ENCODE measurements at places on chromosomes 5 and 9.

GRCh38 chr5:178209334-178210072 is 5.2 kb downstream of the HNRNPAB start:
- DNase-seq = peak; percentile 0

GRCh38 chr9:81789721-81790120 is 100.4 kb upstream of the TLE1 start:
- no peak for DNase-seq

- no peak for DNase-seq
These were observed 25.0 kb downstream of the WDR36 start for GRCh38 chr5:111117136-111117535.

DNA sequence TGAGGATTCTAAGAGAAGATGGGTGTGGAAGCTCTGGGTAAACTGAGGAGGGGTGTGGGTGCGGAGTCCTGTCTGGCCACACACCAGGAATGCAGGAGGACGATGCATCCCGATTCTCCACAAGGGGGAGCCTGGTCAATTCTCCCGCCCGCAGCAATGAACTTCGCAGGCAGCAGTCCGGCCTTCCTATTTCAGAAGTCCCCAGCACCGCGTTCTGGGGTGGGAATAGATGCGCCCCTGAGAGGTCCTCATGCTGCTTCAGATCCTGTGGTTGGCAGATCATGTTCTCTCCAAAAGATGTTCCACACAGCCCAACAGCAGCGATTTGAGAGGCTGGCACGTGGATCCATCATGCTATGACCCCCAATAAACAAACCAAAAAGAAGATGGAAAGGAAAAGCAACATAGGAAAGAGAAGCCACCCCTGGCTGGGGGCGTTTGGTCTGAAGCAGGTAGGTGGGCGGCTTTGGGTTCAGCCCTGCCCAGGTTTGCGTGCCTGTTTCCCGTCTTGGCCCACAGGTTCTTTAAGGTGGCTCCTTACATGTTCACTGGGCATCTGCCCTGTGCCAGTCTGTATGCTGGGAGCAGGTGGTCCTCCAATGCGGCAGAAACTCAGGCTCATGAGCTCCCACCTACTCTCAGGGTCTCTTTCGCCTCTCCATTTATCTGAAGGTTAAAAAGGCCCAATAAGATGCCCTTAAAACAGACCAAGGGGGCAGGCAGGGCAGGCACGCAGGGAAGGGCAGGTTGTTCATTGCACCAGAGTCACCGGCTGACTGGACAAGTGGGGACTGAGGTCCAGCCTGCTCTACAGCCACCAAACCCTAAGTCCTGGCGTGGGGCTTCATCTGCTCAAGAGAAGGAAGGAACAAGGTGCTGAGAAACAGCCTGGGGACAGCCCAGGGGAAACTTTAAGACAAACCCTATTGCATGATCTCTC is 171.6 kb downstream of the PAX5 start:
- DNase-seq = no peak

DNA sequence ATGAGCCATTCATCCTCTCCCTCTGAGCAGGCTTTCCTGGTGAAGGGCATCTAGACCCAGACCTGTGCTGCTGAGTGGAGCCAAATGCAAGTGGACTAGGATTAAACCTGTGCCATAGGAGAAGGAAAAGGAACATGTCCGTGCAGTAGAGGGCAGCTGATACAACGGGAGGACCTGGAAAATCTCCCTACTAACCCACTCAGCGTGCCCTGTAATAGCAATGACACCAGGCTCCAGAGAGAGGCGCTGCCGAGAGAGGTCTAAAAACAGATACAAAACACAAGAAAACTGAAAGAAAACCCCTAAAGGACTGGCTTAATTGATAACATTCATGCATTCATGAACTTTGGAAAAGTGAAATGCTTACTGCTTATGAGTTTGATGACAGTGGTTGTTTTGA is 60.8 kb downstream of the PFDN1 start:
- DNase-seq = no peak

- no peak for DNase-seq
These were observed 82.8 kb downstream of the APTX start for GRCh38 chr9:32918628-32919027.

DNA sequence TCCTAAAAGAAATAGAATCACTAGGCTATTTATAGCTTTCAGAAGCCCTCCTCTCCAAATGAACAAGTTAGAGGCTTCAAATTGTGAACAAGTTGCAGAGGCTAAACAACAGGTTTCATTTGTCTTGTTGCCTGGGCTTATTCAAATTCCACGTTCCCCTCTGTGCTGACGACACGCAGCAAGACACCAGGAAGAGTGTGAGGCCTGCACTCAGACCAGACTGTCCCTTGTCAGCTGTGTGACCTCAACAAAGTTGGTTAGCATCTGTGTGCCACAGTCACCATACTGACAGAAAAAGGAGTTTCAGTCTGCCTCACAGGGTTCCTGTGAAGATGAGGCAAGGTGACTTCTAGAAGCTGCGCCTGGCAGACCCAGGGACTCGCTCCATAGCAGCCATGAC is 22.1 kb upstream of the GABBR2 start:
- no peak for DNase-seq

DNA sequence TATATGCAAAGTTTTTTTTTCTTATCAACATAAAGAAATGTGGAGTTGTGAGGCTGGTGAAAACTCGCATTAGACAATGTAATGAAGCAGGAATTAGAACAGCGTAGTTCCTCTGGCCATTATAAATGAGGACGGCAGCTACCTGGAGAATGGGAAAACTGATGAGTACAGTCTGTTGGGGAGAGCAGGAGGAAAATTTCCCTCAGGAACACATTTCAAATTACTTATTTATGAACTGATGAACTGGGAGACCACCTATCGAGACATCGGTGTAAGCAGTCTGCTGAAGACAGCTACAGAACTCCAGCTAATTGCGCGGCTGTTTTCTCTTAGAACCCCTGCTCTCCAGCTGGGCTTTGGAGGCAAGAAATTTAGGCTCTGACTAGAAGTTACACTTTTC is 343.9 kb upstream of the CLINT1 start:
- DNase-seq = no peak

GRCh38 chr5:74660873-74661272 is 20.3 kb upstream of the ENC1 start:
- DNase-seq = no peak

DNA sequence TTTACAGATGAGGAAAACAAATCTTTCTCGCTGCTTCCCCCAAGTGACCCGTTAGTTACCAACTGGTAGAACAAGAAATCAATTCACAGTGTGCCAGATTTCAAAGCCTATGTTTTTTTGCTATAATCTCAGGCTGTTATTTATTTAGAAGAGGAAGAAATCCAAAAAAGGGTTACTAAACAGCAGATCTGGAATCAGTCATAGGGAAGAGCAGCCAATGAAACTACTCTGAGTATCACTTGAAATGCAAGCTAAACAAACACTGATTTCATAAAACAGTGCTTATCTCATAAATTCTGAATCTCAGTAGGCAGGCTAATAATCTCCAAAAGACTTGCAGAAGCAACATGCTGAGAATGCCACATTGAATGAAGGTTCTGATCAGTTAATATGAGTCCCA is 829.5 kb upstream of the ACO1 start:
- DNase-seq = no peak

GRCh38 chr5:111472096-111472495 is 40.2 kb downstream of the STARD4 start:
- DNase-seq = no peak

DNA sequence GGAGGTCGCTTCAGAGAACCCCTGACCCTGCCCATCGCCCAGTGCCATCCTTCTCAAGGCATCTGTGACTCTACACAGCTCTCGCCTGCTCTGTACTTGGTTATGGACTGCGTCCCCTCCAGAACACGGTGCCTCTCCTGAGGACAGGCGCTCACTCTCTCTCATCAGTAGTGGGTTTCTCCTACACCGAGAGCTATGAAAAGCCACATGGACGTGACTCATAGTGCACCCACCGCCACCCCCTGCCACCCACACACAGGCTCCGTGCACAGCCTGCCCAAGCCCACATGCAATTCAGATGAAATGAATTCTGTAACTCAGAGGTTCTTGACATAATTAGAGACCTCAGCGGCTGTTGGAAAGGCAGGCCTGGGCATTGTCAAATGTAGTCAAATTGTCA is 13.9 kb downstream of the GTF3C5 start:
- no peak for DNase-seq

DNA sequence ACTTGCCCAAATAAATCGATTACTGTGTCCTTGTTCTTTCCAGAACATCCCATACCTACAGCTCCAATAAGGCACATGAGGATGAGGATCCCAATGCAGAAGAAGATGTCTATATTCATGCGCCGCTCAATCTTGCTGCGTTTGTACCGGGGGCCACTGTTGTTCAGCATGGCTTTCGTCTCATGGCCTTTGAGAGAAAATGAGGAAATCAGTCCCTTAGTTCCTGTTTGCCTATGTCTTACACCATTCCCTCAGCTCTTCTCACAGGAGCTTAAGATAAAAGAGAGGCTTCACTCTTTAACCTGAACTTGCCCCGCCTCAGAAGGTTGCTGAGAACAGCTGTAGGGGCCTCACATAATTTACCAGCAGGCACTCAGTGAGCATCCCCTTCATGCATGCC is 211.6 kb downstream of the ATP10B start:
- no peak for DNase-seq

GRCh38 chr5:115624994-115625393 is 842 bp downstream of the TMED7 start:
- no peak for DNase-seq

DNA sequence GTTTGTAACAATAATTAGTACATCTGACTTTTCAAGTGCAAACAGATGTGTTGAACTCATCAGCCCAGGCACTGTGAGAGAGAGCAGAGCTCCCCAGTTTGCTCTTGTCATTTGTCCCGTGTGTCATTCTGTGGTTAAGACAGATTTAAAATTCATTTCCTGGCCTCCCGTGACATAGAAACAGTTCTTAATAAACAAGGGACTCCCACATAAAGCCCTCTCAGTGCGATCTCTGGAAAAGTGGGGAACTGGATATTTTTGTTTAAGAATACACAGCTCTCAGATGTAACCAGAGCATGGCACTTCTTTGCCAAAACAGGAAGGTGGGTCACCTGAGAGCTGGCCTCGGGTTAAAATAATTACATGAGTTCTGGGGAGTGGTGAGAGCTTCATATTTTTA is 58.6 kb downstream of the PRKACG start:
- no peak for DNase-seq

GRCh38 chr9:29214690-29215253 is 1641.5 kb upstream of the C9orf72 start:
- no peak for DNase-seq

GRCh38 chr9:10232352-10232930 is 380.4 kb downstream of the PTPRD start:
- no peak for DNase-seq

- DNase-seq = no peak
These were observed 3.5 kb upstream of the GBGT1 start for GRCh38 chr9:133167096-133167730.

- no peak for DNase-seq
These were observed 121.6 kb downstream of the WNK2 start for GRCh38 chr9:93305497-93306020.

DNA sequence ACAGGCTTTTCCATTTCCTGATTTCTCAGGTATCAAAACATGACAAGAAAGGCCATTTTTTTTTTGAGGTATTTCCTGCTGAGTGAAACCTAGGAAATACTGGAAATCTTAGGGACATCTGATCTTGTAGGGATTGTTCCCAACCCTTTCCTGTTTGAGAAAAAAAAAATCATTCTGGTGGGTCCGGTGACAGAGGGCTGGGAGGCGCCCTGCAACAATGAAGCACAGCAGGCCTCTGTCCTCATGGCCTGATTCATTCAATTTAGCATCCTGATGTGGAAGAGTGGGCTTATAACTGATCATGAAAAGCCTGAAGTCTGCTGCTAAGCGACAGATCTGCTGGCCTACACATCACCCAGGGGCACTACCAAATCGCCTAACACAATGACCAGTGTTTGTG is 3.0 kb upstream of the C9orf153 start:
- no peak for DNase-seq

GRCh38 chr5:6452622-6453504 is 4.2 kb downstream of the UBE2QL1 start:
- no peak for DNase-seq

GRCh38 chr9:16485575-16486321 is 384.7 kb downstream of the BNC2 start:
- no peak for DNase-seq

DNA sequence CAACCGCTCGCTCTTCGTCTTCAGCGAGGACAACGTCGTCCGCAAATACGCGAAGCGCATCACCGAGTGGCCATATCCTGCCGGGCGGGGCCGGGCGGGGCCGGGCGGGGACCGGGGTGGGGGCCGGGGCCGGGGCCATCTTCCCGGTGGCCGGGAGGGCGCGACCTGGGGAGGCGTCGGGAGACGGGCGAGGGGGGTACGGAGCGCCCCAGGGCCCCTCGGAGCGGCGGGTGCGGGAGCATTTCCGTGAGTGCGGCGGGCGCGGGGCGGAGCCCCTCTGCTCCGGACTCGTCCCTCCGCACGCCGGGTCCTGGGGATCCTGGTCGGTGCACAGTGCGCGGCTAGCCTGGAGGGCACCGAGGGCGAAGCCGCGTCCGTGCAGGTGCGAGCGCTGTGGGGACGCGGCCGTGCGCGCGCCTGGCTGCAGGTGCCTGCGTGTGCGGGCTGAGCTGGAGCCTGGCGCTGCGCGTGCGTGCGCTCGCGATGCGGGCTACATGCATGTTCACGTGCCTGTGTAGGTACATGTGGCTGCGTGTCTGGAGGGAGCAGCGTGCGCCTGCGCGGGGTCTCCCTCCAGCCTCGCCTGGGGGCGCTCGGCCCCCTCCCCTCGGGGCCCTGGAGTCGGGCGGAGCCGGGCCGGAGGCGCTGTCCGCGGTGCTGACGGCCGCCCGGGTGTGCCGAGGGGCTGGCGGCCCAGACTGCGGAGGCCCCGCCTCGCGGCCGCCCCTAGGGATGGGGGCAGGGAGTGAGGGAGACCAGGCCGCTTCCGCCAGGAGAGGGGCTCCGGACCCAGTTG is 762 bp downstream of the CACNA1B start:
- DNase-seq = no peak

DNA sequence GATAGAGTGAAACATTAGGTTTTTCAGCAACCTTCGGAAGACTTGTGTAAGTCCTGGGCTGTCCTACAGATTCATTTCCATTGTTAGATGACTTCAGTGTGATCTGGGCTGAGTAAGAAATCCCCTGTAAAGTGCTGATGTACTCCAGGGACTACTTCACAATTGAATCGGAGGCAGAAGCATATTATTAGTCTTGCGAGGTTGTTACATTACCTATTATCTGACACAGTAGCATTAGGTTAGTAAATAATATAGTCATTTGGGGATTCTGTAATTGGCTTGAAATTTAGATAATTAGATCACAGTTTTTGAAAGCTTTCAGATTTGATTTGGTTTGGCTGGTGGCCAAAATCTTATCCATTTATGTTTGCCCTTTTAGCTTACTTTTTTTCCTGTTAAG is 62.4 kb downstream of the DMRT1 start:
- DNase-seq = no peak

Data from CD4-positive, alpha-beta T cell treated with Interleukin-6 at 100 ng/mL for 8 hours (primary cell).